AG08396 (cell line): ENCODE measurements at places on chromosomes 11 and 22.
A peak's percentile ranks its signal among the peaks of the same experiment; 100 is the strongest.

DNA sequence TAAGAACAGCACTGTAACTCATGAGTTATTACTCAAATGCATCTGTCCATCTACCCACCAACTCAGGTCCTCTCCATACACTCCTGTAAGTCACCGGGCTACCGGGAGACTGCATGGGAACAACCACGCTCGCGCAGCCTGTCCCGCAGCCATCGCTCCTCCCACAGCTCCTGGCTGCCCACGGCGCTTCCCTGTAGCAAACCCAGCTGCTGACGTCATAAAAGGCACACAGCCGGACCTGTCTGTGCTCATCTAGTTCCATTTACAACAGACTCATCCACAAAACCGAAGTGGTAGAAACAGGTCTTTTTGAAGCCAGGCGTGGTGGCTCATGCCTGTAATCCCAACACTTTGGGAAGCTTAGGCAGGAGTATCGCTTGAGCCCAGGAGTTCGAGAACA, 23.4 kb upstream of the PACSIN2 start:
- DNase-seq: no peak

DNA sequence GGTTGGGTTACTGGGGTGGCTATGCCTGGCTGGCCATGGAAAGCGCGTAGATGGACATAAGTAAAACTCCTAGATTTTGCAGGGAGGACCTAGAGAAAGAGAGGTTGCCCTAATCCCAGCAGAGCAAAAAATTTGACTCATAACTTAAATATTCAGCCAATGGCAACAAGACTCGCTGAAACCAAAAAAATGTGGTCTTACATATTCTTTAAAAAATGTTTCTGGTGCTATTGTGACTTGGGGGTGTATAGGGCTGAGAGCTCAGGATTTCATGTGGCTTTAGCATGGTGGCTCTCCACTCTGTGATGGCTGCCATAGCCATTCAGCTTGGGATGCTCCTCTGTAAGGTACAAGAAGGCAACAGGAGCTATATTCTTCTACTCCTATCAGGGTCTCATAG, 27.2 kb upstream of the PDGFD start:
- DNase-seq: peak; percentile 29

- no peak for DNase-seq
Observed at GRCh38 chr11:88739524-88739923, 326.3 kb downstream of the GRM5 start.

GRCh38 chr11:112161012-112161411, 2.9 kb downstream of the IL18 start:
- no peak for DNase-seq

GRCh38 chr11:13772223-13773046, 104.0 kb downstream of the FAR1 start:
- DNase-seq: peak; percentile 25

DNA sequence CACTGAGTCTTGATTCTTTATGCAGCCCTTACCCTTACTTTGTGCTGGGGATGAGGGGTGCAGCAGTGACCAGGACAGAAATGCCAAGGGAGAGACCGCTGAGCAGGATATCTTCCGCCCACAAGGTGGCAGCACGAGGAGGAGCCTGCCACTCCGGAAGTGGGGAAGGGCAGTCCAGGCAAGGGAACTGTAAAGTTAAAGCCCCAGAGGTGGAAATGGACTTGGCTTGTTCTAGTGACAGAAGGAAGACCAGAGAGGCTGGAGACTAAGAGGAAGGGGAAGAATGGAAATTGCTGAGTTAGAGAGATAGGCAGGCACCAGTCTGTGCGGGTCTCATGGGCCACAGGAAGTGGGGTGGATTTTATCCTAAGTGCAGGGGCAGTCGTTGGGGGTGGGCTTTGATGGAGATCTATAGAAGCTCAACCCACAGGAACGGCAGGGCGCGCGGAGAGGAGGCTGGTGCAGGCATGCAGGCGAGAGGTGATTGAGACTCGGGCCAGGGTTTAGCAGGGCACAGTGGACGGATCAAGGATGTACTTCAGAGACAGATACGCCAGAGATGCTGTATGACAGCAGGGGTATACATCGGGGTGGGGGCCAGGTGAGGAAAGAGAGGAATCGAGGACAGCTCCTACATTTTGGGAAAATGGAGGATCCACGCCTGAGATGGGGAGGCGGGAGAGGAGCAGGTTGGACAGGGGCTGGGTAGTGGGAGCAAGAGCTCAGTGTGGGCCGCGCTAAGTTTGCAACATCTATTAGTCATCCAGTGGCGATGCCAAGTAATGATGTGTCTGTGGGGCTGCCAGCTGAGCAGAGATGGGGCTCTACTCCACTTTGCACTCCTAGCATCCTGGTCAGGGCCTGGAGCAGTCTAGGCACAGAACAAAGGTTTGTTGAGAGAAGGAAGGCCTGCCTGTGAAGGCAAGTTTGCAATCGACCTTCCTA, 3.3 kb upstream of the GRK2 start:
- peak; percentile 92 for DNase-seq

- no peak for DNase-seq
Observed at GRCh38 chr22:26525946-26526564, 13.8 kb upstream of the TFIP11 start.

DNA sequence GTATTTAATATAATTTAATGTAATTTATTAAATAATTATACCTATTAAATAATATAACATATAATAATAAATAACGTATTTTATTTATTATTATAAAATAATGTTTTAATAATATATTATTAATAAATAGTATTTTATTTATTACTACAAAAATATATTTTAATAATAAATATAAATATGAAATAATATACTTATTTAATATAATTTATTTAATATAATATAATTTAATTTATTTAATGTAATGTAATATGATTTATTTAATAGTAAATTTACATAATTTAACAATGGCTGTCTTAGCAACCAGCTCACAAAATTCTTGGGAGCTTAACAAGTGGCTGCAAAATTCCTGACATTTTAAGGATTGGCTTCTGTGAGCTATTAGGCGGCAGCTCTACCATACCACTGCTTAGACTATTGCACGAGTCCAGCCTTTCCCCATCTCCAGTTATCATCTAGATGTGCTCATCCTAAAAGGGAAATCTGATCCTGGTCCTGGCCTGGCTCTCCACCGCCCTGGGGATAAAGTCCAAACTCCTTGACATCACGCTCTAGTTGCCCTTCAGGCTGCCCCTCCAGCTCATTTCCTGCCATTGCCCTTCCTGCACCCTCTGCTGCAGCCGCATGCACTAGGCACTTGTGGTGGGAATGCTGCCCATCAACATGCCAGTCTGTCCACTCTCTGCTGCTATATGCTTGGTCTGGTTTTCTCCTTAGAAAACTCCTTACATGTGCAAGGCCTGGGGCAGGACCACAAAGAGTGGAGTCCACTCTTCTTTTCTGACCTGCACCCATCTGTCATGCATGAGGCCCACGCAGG, 9.8 kb downstream of the MMP20 start:
- DNase-seq: no peak

DNA sequence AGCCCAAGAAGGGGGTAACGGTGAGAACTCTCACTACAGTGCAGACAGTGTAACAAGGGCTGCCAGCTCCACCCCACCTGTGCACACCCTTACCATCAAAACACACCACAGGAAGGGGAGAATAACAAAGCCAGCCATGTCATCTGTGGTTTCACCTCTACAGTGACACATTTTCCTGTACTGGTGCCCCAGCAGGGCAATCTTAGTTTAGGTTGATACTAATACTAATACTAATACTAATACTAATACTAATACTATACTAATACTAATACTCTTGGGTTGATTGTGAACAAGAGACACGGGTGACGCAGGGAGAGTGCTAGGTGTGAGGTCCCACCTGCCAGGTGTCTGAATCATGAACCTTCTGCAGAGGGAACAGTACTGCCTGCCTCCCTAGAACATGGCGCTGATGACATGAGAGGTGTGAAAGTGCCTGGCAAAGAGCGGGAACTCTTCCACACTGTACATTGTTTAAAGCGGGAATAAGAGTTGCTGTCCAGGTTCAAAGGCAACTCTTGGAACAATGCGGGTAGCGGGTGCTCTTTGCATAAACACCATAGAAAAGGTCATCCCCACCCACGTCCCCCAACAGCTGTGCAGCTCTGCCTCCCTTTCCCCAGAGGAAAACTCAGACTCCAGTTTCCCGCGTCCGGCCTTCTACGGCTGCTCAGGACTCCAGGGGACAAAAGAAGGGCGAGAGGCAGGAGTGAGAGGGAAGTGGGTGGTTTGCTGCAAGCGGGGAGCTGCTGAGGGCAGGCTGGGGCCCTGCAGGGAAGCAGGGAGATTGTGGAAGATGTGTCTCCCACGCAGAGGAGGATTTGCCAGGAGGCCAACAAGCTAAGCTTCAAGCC, 25.0 kb upstream of the TMPRSS4 start:
- DNase-seq: no peak

- no peak for DNase-seq
Observed at GRCh38 chr11:93212094-93212493, 14.3 kb upstream of the SLC36A4 start.

DNA sequence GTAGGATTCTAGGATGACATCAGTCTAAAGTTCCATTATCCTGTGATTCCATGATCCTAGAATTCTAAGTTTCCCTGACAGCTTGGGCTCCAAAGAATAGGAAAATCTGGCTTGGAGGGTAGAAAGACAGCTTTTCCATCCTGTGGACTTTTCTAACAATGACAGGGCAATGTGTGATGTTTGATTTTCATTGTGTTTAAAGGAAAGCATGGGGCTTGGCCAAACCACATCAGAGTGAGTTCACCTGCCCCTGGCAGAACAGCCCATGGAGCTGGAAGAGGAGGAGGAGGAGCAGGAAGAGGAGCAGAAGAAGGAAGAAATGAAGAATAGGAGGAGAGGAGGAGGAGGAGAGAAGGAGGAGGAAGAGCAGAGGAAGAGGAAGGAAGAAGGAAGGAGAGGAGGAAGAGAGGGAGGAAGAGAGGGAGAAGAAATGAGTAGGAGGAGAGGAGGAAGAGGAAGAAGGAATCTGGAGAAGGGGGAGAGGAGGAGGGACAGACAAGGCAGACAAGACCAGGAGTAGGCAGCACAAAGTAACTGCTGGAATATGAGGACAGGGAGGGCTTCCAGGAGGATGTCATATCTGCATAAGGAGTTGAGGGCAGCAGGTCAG, 53.1 kb upstream of the WNT11 start:
- no peak for DNase-seq

DNA sequence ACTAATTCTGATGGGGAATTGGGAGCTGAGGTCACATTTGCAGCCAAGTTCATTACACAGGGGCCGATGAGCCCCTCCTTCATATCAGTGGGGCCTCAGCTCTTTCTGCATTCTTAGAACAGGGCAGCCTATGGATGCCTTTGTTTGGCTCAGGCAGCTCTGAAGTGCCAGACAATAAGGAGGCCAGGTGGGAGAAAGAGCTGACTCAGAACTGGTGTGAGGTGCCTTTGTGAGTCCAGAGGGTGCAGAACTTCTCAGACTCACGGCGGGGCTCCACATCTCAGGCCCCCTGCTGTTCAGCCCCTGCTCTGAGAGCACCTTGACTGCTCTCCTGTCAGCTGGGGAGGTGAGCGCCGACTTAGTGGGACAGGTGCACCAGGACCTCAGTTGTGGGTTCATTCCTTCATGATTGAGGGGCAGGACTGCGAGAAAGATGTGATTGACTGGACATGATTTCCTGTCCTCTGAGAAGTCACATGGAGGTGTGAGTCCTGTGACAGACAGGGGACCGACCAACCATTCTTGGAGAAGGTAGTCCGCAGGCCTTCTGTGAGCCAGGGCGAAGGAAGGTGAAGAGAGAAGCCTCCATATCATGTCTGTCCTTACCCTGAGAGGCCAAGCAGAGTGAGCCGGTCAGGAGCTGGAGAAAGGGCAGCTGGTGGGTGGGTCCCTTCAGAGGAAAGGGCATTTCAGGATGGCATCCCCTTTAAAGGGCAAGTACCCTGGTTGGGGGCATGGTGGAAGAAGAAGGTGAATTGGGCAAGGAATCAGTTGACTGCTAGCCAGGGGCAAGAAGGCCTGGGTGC, 245.0 kb upstream of the TBCEL start:
- DNase-seq: no peak

- no peak for DNase-seq
Observed at GRCh38 chr11:110837603-110838002, 125.4 kb upstream of the ARHGAP20 start.

DNA sequence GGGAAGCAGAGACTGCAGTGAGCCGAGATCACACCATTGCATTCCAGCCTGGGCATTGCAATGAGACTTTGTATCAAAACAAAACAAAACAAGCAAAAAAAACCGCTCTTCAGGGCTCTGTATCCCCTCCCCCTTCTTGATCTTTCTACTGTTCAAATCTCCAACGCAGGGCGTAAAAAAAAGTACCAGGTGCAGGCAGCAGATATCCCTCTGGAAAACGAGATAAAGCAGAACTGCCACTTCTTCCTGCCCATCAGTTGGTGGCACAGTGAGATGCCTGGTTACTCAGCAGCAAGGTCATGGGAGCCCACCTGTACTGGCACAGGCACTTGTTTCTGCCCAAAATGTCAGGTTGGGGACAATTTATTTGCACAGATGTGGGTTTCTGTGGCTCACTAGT, 11.2 kb downstream of the CCS start:
- no peak for DNase-seq

DNA sequence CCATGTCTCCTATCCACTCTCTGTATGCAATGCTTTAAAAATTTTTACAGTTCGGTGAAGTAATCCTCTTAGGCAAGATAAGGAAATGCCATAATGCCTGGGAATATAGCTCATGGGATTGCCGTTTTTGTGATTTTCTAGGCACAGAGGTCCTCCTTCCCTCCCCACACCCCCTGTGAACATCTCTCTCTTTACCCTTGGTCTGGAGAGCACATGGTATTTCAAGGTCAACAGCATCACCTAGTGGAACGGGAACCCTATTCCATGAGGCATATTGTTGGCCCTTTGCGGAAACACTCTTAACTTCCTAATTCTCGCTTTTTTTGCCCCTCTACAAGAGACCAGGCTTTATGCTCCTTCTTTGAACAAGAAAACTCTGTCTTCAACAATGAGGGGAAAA, 8.8 kb downstream of the NXPE4 start:
- no peak for DNase-seq

- DNase-seq: no peak
Observed at GRCh38 chr11:47867823-47868222, 19.7 kb upstream of the NUP160 start.

- DNase-seq: no peak
Observed at GRCh38 chr11:128239306-128239705, 348.1 kb downstream of the ETS1 start.

DNA sequence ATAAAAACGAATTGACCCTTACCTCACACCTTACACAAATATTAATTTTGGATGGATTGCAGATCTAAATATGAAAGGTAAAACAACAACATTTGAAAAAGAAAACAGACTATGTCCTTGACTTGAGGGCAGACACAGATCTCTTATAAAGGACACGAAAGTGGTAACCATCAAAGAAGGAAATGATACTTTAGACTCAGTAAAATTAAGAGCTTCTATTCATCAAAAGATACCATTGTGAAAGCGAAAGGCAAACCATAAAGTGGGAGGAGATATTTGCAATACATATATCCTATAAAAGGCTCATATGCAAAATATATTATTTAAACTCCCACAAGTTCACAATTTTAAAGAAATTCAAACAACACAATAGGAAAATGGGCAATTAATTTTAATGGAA, 5.0 kb downstream of the HEPACAM start:
- DNase-seq: no peak
